ENCODE measurements at places on chromosomes 2 and 18.

- DNase-seq: peak; percentile 17
Observed at GRCh38 chr18:32930695-32931301, 158.0 kb upstream of the KLHL14 start.

GRCh38 chr18:6878556-6879297 lies 149.2 kb downstream of the ARHGAP28 start:
- DNase-seq: no peak

DNA sequence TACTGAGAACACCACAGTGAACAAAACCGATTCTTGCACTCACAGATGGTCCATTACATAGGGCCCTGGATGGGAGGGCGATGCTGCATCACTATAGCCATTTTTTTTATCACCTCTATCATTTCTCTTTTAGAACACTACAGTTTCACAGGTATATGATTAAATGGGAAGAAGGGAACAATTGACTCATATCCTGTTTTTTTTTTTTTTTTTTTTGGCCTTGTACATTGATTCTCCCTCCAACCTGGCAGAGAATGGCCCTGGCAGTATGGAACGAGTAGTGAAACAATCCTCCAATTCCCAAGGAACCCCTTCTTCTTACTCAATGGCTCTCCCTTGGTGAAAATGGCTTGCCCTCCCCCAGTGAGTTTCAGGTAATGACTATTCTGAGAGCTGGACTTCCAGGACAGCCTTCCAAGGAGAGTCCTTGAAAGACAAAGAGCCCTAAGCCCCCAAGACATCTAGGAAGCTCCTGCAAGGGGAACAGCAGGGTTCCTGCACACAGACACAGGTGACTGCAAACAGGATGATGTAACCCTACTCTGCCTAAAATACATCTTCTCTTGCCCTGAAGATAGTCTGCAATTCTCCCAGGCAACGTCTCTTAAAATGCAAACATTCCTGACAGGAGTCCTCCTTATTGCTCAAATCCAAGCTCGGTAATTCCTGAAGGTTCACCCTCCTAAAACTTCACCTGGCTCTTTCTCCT lies 405.4 kb downstream of the SETBP1 start:
- no peak for DNase-seq

GRCh38 chr2:169073211-169073962 lies 4.0 kb downstream of the DHRS9 start:
- no peak for DNase-seq

DNA sequence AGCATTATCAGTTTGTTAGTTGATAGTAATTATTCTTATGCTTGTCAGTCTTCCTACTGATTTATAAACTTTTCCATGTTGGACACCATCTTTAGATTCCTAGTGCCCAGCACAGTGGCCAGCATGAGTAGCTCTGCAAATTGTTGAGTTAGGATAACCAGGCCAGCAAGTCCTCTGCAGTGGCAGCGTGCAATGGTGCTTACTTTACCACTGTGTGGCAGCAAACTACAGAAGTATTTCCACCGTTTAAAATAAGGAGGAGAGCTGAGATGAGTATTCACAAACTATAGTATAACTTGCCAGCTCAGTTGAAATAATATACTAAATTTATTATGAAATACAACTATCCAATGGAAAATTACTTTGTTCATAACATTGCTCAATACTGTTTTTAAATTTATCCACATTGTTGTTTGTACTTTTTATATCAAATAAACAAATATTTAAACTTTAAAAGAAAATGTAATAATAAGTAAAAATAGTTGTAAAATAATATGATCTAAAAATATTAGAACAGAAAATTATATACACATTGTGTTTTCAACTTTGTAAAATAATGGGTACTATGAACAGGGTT lies 9.3 kb upstream of the THADA start:
- DNase-seq: no peak

DNA sequence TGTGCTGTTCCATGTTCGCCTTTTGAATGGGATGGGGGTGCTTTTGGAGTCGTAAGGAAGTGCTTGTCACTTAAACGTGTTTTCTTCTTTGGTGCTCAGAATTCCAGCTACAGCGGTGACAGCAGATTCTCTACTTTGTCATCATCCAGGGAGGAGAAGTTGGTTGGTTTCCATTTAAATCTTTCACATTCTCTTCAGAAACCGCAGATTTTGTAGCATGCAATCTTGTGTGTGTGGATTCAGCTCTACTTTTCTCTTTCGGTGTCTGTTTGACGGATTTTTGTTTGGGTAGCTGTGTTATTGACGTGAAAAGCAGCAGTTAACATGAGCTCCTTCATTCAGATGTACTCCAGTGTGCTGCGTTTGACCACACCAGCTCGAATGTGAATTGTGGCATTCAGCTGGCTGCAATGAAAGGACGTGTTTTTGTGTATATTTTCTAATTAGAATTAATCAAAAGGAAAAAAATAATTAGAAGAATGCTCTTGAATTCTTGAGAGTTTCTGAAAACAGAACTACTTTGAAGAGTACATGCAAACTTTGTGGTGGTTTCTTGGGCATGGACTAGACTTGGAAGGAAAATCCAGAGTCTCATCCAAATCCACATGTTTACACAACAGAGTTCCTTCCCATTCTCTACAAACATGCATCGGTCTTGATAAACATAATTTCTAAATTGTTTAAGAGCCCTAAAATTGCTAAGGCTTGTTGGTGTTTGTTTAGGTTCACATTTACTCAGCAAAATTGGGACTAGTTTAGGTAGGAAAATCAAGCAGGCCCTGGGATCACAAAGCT lies 68.7 kb upstream of the RBM44 start:
- DNase-seq: no peak

DNA sequence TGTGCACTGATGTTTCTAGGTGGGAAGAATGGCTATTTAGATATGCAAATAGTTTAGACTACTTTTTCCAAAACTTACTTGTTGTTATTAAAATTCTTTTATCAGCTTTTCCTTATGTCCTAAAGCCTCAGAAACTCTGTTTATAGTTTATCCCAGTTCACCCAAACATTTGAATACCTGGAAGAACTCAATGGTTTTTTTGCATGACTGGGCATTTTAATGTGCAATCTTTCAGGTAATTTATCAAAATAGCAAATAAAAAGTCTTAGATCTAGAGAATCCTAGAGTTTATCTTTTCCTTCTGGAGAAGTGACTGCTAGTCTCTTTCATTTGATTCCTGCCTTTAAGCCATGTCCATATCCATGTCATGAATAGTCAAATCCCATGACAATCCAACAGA lies 9.6 kb upstream of the ADAM23 start:
- no peak for DNase-seq

All from GM06990 (cell line).